ENCODE measurements at places on chromosomes 2 and 18. TPM values are rescaled to one million over a fixed set of nuclear protein-coding genes. Genes with fewer than 3 reads are reported as not detected.
A peak's percentile ranks its signal among the peaks of the same experiment; 100 is the strongest.

GAREM2 gene
- polyA plus RNA-seq = 3.8 TPM

ZFAND2B gene
- polyA plus RNA-seq = 13.1 TPM

LYPD6 gene
- 4.9 TPM for polyA plus RNA-seq

EGR4 gene
- not detected for polyA plus RNA-seq

SKA1 gene
- polyA plus RNA-seq = 14.7 TPM

KCNIP3 gene
- 0.32 TPM for polyA plus RNA-seq

SP3 gene
- 21.9 TPM for polyA plus RNA-seq

TGFA gene
- 1.4 TPM for polyA plus RNA-seq

TEX44 gene
- not detected for polyA plus RNA-seq

GRCh38 chr2:64630752-64631151 is 23.0 kb downstream of the SERTAD2 start:
- DNase-seq = no peak

- DNase-seq = no peak
Observed at GRCh38 chr18:8095947-8096570, 513.2 kb upstream of the RAB12 start.

GRCh38 chr18:61549889-61550288 is 216.7 kb downstream of the CDH20 start:
- DNase-seq = no peak

DNA sequence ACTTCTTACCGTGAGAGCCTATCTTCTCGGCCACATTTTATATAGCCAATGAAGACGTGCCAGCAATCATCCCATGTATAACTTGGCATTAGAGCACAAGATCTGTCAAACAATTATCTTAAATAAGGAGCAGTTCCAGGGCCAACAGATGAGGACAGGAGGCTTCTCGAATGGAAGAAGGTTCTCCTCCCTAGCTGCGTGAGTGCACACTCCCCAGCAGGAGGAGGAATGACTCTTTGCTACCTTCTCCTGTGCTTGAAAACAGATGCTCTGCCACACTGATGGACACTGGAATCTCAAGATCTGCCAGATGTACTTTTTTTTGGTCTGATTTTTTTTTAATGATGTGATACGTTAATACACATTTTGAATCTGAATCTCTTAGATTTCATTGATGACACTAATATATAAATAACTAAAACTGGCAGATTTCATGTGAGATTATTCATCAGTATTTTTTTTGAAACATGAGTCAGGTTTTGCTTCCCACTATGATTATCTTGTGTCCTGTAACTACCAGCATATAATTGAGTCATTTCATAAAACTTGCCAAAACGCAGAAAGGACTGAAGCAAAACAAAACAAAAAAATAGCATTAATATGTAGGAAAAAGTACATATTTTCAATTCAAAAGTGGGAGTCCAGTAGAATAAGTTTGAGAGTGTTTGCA is 626 bp upstream of the VIT start:
- peak; percentile 29 for DNase-seq

GRCh38 chr18:35283923-35284794 is 5.9 kb downstream of the ZSCAN30 start:
- peak; percentile 32 for DNase-seq

GRCh38 chr18:47545613-47546012 is 294.2 kb upstream of the SKOR2 start:
- DNase-seq = peak; percentile 68

GRCh38 chr18:77111449-77111848 is 21.1 kb downstream of the MBP start:
- DNase-seq = no peak
